Activated T-helper 9 cell treated with anti-CD3 and anti-CD28 coated beads, Interleukin-2, amount 50 U/mL, for 16 hours (primary cell): ENCODE measurements at places on chromosomes 4 and X.

- DNase-seq, result no peak
These were observed 882.4 kb downstream of the C4orf33 start for GRCh38 chr4:129978315-129978714.

DNA sequence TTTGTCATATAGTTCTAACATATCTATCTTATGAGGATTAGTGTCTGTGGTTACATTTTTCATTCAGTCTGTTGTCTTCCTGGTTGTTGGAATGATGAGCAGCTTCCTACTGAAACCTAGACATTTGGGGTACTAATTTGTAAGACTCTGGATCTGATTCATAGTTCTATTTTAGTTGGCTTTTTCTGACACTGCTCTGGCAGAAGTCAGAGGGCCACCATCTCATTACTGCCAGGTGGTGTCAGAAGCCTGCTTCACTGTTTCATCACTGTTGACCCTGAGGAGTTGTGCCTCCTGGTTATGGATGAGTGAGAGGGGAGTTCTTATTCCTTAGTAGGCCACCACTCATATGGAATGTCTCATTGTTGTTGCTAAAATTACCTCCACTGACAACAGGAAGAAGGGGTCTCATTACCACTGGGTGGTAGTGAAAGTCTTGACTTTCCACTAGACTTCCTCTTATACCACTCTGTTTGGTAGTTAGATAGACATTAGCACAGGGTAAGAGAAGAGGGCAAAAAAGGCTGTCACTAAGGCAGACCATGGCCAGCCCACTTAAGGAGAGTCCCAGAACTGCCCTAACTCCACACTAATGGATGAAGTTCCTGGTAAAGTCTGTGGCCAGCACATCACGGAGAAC is 395.2 kb downstream of the SPOCK3 start:
- DNase-seq, result no peak

DNA sequence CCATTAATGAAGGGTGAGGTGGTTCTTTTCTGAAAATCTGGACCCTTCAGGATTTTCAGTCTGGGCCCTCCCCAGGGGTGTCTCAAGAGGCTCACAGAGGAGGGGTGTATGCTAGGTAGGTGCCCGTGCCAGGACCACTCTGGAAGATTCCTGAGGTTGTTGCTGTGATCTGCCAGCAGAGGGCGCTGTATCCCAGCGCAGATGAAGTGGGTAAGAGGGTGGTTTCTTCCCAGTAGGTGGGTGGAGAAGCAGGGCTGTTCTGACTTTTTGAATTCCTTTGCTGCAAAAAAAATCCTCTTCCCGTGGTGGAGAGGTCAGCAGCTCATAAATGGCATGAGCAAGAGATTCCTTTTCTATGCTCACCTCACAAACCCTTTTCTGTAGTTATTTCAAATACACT is 51.1 kb downstream of the SCML1 start:
- peak; percentile 19 for DNase-seq

GRCh38 chr4:109177096-109177810 is 125.2 kb downstream of the COL25A1 start:
- no peak for DNase-seq

DNA sequence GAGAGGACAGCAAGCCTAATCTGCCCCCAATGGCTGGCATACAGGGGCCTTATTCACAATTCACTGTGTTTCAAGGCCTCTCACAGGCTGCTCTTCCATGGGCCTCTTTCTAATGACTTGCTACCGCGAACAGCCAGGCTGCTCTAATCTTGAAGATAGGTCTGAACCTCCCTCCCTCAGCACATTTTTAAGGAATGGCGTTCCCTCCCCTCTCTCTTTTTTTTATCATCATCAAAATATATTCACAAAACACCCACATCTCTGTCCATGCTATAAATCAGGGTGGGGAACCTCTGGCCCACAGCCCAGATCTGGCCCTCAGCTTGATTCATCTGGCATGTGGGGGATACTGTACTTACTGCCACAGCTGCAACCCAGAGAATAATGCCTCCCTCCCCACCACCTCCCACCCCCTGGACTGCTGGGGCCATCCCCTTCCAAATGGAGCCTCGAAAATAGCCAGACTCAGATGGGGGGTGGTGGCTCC is 76.2 kb upstream of the PLAC1 start:
- no peak for DNase-seq

DNA sequence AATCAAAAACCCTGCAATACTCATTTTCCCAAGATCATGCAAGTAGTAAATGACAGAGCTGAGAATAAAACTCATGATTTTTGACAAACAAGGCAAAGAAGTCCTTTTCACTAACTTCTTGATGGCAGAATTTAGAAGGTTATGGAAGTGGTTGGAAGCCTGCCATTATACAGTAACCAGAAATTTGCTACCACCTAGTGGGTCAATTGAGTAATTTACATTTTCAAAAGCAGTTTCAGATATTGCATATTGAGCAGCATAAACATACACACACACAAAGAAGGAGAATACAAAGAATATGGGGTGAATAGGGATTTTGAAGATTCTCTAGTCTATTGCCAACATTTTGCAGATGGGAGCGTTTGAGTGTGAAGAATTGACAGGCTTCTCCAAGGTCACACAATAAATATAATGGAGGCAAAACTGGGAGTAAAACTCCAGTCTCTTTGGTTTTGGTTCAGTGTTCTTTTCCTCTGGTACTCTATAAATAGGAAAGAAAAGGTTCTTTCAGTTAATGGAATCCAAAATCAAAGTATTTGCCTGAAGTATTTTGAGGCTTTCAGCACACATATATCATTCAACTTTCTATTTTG is 70.2 kb downstream of the GC start:
- DNase-seq, result no peak

- DNase-seq, result no peak
These were observed 88.0 kb downstream of the ARSF start for GRCh38 chrX:3129256-3129655.
